ENCODE measurements at places on chromosomes 2 and 18.

- DNase-seq: no peak
Measured at GRCh38 chr2:216620786-216621185, 12.4 kb upstream of the IGFBP2 start.

DNA sequence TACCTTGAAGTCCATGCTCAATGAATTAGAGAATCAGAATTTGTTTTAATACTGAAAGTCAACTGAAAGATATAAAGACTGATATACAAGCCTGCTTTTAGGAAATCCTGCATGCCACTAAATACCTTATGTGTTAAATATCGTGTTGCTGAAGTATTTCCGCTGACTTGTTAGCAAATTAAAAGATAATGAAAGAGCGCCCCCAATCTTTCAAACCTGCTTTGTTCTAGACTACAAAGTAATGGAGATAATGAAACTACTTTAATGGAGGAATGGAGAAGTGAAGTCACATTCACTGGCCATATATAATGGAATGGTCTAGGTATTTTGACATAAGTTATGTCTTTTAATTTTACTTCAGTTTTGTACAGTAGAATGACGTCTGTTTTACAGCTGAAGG is 95.7 kb downstream of the ASXL3 start:
- no peak for DNase-seq

GRCh38 chr2:33505966-33506365 is 29.5 kb downstream of the RASGRP3 start:
- no peak for DNase-seq

DNA sequence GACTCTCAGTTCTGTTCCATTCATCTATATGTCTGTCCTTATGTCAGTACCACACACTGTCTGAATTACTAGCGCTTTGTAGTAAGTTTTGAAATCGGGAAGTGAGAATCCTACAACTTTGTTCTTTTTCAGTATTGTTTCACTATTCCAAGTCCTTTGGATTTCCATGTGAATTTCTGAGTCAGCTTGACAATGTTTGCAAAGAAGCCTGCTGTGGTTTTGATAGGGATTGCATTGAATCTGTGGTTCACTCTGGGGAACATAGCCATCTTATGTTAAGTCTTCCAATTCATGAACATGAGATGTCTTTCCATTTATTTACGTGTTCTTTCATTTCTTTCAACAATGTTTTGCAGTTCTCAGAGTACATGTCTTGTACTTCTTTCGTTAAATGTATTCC is 15.0 kb downstream of the SLC3A1 start:
- DNase-seq: no peak

DNA sequence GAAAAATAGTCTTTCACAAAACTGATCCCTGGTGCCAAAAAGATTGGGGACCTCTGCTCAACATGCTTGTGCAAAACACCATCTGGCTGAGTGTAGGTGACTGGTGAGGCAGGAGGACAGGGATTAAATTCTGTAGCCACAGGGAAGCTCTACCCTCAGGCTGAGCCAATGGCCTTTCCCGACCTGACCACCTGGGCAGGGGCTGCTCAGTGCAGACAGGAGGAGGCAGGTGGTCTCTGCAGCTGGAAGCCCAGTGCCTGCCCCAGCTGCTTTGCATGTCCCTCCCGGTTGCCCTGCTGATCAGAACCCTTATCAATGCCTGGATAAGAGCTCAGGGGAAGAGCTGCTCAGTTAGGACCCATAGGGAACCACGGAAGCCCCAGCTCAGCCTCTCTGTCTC is 235.3 kb downstream of the ANKRD36 start:
- no peak for DNase-seq

DNA sequence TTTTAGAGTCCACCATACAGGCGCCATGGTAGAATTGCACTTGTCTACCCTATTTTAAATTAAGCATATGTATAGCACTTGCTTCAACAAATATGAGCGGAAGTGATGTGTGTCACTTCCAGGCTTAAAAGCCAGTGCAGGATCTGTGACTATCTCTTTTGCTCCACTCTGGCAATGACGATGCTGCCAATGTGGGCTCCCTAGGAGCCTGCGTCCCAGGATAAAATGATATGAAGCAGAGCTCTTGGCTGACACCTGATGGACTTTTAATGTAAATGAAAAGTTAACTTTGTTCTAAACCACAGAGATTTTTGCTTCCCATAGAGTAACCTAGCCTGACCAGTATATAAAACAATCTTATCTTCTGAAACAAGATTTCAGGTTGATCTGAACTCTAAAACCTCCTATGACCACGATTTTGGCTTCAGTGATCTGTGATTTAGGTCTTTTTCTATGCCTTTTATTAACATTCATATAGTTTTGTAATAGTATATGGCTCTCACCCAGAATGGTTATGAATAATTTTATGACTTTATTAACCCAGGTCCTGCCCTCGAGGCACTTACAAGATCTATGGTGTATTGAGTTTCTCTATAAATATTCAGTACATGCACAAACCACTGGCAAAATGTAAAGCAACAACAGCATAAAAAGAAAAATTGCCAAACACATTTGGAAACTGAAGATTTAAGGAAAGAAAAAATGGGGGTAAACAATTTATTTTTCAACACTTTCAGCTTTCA is 422.5 kb upstream of the PIK3C3 start:
- no peak for DNase-seq

GRCh38 chr2:56102866-56103265 is 80.9 kb upstream of the CCDC85A start:
- DNase-seq: no peak

DNA sequence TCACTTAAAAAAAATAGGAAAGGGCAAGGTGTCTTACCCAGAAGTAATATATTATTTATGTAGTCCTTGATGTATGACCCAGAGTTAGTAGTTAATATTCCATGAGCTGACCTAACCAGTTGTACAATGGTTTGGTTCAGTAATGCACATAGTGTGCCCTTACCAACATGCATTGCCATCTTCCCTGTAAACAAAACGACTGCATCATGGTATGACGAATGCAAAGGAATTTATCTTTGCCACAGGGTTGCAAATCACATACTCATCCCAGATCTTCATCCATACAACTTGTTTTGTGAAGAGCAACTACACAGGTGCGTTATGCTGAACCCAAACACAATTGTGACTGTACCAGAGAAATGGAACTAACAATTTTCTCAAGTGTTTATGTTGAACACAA is 68.9 kb upstream of the ZSWIM2 start:
- no peak for DNase-seq

GRCh38 chr2:211103989-211104388 is 547.6 kb downstream of the CPS1 start:
- no peak for DNase-seq

- no peak for DNase-seq
Measured at GRCh38 chr2:170831115-170831514, 14.4 kb downstream of the GAD1 start.

DNA sequence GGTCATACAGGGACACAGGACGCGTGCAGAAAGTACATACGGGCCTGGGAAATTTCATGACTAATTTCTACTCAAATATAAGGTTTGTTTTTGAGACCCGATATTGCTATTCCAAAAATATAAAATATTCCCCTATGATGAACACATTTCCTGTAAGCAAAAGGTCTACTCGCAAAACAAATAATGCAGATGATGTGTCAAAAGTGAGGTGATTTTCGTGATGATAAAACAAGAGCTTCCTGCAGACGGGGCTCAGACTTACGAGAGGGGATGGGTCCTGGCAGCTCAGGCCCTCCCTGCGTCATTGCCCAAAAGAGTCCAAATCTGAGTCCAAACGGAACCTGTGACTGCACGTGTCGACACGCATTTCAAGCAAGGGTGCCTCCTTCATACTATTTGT is 62.7 kb downstream of the MBP start:
- DNase-seq: no peak

DNA sequence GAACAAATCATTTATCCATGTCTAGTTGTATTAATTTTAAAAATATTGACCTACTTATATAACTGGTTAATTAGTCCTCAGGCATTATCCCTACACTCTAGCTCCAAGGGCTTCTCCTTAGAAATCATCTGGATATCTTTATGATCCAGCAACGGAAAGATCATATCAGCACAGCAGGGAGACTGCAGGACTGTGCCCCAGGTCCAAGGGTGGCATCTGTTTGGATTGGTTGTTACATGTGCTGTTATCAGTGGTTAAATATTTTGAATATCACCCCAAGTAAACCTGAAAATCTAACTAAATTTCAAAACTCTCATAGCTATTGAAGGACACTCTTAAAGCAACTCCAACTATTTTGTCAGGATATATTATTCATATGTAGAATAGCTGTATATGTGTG is 556.2 kb upstream of the ZEB2 start:
- no peak for DNase-seq

DNA sequence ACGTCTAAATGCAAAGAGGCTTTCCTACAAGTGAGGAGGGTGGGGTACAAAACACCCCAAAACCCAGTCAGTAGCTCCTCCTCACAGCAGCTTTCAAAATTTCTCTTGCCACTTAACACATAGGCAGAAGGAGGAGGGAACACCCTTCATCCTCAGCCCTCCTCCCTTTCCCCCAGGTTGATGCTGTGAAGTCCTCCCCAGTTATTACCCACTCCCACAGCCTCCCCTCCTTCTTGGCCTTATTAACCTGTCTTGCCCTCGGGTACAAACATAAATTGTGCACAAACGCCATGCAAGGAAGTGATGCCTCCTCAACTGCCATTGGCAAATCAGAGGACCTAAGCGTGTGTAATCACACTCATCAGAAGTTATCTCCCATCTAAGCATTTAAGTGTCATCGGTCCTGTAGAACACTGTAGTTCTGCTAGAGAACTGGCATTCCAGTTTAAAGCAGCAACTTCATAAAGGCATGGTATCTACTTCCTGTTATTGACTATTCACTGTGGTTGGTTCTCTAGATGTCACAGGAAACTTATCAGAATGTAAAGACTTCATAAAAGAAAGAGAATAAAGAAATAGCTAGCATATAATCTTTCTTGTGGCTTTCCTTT is at the start of gene DSC1:
TSS of gene DSC1 (minus strand) at position 32 of the 611 bp plus-strand sequence. CDS start 262 bp downstream, outside the sequence.
- no peak for DNase-seq

GRCh38 chr2:226600802-226601201 is 198.8 kb downstream of the IRS1 start:
- DNase-seq: no peak

DNA sequence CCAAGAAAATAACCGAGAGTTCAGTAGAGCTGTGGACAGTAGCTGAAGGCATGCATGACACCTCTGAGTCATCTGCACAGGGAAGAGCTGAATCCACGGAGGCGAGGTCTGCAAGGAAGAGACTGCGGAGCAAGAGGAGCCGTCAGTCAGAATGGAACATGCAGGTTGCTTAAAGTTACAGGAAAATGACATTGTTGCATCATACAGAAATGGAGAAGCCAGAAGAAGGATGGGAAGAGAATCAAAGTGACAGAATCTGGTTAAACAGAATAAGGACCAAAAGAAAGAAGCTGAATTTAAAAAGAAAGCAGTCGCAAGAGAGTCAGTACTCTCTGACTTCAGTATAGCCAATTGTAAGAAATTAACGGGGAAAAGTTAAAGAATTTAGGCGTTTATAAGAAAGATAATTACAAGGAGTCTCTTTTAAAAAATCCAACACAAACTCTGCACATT is 533.8 kb downstream of the ADCYAP1 start:
- DNase-seq: no peak

DNA sequence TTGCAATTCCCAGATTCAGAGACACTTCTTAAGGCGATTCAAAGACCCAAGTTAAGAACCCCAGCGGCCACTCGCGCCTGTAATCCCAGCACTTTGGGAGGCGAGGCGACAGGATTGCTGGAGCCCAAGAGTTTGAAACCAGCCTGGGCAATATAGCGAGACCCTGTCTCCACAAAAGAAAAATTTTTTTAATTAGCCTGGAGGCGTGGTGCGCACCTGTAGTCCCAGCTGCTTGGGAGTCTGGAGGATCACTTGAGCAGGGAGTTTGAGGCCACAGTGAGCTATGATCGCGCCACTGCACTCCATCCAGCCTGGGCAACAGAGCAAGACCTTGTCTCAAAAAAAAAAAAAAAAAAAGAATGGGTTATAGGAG is 585 bp upstream of the ANAPC1 start:
- no peak for DNase-seq

- DNase-seq: no peak
Measured at GRCh38 chr2:229519655-229520430, 194.5 kb downstream of the DNER start.

DNA sequence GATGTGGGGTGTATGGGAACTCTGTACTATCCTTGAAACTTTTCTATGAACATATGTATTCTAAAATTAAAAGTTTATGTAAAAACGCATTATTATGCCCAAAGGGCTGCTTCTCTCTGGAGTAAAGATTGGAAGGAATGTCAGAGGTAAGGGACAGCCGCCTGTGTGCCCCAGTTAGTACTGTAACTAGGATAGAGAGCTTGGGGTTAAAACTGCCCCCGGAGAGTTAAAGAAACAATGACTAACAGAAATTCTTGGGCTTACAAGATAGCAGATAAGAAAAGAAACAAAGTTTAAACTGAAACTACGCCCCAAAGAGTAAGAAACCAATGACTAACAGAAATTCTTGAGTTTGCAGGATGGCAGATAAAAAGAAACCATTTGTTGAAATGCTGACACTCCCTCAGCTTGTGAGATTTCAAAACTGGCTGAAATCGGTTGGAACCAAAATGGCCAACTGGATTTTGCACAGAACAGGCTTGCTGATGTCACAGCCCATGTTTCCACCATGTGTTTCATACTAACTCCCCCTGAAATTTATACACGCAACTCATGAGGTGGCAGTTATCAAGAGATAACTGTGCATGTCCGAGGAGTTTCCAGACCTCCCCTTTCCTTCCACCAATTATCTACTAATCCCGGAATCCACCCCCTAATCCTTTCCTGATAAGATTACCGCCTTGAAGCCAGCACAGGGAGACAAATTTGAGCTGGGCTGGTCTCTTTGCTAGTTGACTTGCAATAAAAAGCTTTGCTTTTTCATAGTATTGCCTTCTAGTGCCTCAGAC is 8.7 kb upstream of the TXNDC2 start:
- DNase-seq: peak; percentile 76

GRCh38 chr2:14619441-14619840 is 13.1 kb upstream of the LRATD1 start:
- DNase-seq: no peak

GRCh38 chr2:42754776-42755140 is 9.2 kb downstream of the OXER1 start:
- no peak for DNase-seq

- no peak for DNase-seq
Measured at GRCh38 chr18:46702471-46702870, 45.5 kb upstream of the LOXHD1 start.

GRCh38 chr18:76328140-76328539 is 166.9 kb downstream of the ZNF516 start:
- DNase-seq: no peak

- DNase-seq: peak; percentile 50
Measured at GRCh38 chr18:45588376-45589355, 26.6 kb upstream of the SLC14A2 start.

- no peak for DNase-seq
Measured at GRCh38 chr2:100831831-100832230, 11.9 kb downstream of the NPAS2 start.

- no peak for DNase-seq
Measured at GRCh38 chr2:69026026-69026425, 13.0 kb downstream of the ANTXR1 start.
